ENCODE measurements at places on chromosomes 3 and 15. TPM values are rescaled to one million over a fixed set of nuclear protein-coding genes. Genes with fewer than 3 reads are reported as not detected.

The DUOX1 gene
- not detected for total RNA-seq

The CPN2 gene
- total RNA-seq: not detected

The IL17RC gene
- 20.3 TPM for total RNA-seq

The LSAMP gene
- total RNA-seq: not detected

The OXTR gene
- total RNA-seq: 0.65 TPM

The GOLGA8O gene
- total RNA-seq: 0.22 TPM

The ANKUB1 gene
- not detected for total RNA-seq

The ELL3 gene
- total RNA-seq: 1.5 TPM

The NLGN1 gene
- under 0.01 TPM for total RNA-seq

The DNASE1L3 gene
- total RNA-seq: 1.7 TPM

The CELF6 gene
- total RNA-seq: 0.17 TPM
